ENCODE measurements at places on chromosomes 1 and 21.

GRCh38 chr1:54046671-54047383, 6.2 kb downstream of the TMEM59 start:
- no peak for DNase-seq

DNA sequence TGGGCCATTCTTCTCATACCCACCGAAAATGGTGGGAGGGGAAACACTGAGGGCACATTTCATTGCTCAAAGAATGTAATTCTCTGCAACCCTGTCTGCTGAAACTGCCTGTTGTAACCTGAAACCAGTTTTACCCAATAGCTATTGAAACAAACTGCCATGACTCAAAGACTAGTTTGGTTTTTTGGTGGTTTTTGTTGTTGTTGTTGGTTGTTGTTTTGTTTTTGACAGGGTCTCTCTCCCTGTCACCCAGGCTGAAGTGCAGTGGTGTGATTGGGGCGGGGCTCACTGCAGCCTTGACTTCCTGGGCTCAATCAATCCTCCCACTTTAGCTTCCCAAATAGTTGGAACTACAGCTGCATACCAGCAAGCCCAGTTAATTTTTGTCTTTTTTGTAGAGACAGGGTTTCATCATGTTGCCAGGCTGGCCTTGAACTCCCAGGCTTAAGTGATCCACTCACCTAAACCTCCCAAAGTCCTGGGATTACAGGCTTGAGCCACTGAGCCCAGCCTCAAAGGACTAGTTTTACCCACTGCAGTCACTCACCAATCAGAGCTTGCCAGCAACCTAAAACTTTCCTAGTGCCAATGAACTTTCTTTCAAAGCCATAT, 2.1 kb upstream of the IPP start:
- no peak for DNase-seq

DNA sequence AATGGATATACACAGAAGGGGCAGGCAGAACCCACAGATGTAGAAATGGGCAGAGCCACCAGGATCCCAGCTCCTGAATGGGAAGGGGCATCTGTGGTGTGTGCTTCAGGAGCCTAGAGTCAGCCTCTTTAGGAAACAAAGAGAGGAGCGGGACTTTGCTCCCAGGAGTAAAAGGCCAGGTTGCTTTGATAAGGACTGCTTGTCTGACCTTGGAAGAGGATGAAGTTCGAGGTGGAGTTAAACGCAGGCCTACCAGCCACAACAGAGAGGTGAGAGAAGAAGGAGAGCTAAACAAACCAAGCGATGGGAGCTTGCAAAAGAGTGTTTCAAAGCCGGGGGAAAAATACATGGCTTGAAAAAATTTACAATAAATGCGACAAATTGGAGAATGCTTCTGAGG, 49.9 kb upstream of the TMPRSS2 start:
- no peak for DNase-seq

GRCh38 chr1:16440470-16441281, at the start of gene NECAP2:
TSS of gene NECAP2 (plus strand) at chr1:16440724. CDS start at chr1:16440762, 38 bp downstream.
- DNase-seq, result peak; percentile 91

GRCh38 chr1:238443687-238444086, 553.0 kb upstream of the ZP4 start:
- DNase-seq, result no peak

GRCh38 chr1:176785791-176786190, 322.8 kb downstream of the PAPPA2 start:
- no peak for DNase-seq

- no peak for DNase-seq
Measured at GRCh38 chr1:101165532-101165931, 71.3 kb upstream of the S1PR1 start.

DNA sequence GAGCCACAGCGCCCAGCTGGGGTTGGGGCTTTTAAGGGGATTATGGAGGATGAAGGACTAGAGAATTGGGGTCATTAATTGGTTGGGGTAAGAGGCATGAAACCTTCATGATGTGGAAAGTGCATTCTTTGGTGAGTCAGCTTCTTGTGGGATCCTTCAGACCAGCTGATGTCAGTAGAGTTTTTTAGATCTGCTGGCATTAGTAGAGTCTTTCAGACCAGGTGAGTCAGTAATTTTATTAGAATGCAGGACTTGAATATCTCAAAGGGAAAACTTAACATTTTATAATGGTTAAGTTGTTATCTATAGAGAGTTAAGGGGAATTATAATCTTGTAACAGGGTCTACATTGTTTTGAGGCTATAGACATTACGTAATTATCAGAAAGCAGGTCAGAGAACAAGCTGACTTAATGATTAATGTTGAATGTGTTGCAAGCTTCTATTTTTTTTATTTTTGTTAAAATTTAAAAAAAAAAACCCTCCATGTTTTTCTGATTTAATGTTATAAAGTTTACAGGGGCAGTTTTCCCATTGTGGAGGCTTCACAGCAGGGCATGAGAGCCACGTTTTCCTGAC, 160.9 kb upstream of the FMN2 start:
- no peak for DNase-seq

DNA sequence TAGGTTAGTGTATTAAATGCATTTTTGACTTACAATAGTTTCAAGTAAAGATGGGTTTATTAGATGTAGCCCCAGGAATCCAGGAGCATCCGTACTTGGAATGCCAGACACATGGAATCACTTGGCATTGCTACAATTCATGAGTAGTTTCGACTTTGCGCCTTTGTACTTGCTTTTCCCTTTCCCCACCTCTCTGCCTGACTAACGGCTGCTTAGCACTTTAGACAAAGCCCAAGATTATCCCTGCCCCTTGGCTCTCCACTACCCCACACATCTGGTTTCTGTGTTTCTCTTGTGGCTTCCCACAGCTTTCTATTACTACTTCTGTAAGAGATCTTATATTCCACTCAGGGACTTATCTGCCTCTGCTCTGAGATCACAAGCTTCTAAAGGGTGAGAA, 397.7 kb upstream of the POU3F1 start:
- DNase-seq, result no peak

- DNase-seq, result no peak
Measured at GRCh38 chr1:94301186-94301585, 63.8 kb upstream of the ARHGAP29 start.

DNA sequence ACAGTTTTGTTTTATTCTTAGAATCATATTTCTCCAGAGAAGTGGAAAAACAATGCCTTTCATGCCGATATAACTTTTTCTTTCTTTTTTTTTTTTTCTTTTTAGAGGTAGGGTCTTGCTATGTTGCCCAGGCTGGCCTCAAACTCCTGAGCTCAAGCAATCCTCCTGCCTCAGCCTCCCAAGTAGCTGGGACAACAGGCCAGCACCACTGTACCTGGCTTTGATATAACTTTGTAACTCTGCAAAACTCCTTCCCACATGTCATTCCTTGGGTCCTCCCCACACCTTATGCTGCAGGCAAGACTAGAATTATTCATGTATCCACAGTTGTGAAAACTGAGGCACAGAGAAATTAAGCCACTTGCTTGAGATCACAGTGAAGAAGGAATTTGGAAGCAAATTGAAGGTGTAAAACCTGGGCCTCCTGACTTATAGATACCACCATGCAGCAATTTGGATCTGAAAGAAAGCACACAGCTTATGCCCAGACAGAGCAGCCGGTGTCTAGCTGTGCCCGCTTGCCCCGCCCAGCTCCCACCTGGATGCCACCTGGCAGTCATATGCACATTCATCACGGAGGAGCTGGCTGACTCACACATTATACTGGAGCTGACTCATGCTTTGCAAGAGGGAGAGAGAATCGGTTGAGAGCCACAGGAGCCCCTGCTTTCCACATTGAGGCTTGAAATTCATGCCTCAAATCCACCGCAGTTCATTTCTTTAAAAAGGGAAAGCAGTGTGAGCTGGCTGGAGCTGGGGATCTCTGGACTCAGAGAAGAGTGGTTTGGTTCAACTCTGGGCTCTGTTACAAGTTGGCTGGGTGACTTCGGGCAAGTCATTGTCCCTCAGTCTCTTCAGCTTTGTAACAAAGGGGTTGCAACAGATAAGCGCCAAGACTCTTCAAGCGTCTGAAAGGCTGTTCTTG, 8.3 kb upstream of the SLC2A1 start:
- DNase-seq, result no peak

DNA sequence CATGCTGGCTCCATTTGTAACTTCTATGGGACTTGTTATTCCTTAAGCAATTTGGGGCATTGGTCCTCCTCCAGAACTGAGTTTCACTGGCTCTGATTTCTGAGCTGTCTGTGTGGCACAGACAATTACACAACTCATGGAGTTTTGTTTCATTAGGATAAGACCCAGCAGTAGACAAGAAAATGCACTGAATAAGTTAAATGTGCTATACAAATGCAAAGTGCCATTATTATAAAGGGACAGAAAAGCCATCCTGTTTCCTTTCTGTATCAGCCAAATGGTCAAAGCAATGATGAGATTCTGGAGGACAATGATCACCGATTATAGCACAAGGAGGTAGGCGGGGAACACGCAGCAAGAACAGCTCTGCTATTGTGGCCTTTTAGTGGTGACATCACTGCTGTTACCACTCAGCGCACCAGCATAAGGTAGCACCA, 81.9 kb downstream of the CNIH3 start:
- no peak for DNase-seq

DNA sequence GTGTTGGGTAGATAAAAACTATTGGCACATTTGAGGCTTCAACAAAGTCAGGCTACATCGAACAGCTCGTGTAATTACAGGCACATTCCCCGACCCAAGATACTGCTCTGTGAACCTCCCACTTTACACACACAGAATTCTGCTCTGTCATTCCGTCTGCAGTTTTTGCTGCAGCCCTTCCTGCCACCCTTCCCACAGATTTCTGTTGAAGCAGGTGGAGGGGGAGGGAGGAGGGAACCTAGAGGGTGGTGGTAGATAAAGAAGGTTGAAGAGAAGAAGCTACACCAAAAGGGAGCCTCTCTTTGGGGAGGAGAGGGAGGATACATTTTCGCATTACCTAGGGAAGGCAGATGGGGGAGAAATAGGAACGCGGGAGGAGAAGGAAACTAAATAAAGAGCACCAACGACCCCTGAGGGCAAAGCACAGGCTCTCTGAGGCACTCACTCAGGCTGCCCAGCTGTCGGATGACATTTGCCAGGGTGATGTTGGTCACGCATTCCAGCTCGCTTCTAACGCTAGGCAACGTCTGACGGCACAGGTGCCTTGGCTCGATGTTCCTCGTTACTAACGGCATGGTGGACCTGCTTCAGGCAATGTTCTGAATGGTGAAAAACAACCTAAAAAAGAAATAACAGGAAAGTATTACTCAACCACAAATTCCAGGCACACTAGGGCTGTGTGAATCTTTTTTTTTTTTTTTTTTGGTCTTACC, 36.0 kb downstream of the GPR3 start:
- DNase-seq, result peak; percentile 15

- DNase-seq, result no peak
Measured at GRCh38 chr1:74271503-74271902, 36.3 kb downstream of the TNNI3K start.

DNA sequence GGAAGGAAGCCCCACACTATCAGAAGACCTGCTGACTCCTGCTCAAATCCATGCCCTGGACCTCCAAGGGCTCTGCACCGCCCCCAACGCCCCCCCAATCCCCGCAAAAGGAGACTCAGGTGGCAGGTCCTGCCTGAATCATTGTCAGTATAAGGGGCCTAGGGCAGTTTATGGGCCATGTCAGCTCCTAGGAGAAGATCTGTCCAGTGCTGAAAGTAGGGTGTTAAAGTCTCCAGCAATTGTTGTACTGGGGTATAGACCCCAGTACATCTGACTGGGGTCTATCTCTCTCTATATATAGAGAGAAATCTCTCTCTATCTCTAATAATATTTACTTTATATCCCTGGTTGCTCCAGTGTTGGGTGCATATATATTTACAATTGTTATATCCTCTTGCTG, 12.1 kb upstream of the OLIG2 start:
- DNase-seq, result no peak

All from CD4-positive, alpha-beta T cell treated with Interleukin-6 at 100 ng/mL for 8 hours (primary cell).